ENCODE measurements at places on chromosomes 6 and 20.
A peak's percentile ranks its signal among the peaks of the same experiment; 100 is the strongest.

DNA sequence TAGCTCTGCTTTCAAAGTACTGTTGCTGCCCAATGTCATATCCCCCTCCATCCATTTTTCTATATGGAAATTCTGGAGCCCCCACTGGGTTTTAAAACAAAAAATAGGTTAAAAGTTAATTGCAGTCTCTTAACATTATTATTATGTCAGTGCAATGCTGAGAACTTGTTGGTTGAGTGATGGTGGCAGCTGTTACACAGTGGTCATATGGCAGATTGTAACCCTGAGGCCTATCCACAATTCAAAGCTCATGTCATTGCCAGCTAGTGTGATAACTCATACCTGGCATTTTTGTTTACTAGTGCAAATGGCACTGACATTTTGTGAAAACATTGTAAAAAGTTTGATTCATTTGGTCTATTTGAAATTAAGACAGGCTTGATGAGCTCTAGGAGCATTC lies 305.7 kb upstream of the FLRT3 start:
- no peak overlapping the region for H3K27ac ChIP-seq
- H3K36me3 ChIP-seq = no peaks in the 10 kb centered on the region
- no peaks in the 10 kb centered on the region for H3K4me1 ChIP-seq
- H3K27me3 ChIP-seq = no peaks in the 10 kb centered on the region
- no peak overlapping the region for H3K4me3 ChIP-seq

- peak overlapping the region; percentile 80 for H3K27ac ChIP-seq
- H3K36me3 ChIP-seq = no peaks in the 10 kb centered on the region
- no peaks in the 10 kb centered on the region for H3K27me3 ChIP-seq
- H3K4me1 ChIP-seq = peaks cover 73% of the 10 kb centered on the region
- no peak for DNase-seq
- peak overlapping the region; percentile 13 for H3K4me3 ChIP-seq
Measured at GRCh38 chr6:157760589-157761330, 62.3 kb upstream of the SNX9 start.

DNA sequence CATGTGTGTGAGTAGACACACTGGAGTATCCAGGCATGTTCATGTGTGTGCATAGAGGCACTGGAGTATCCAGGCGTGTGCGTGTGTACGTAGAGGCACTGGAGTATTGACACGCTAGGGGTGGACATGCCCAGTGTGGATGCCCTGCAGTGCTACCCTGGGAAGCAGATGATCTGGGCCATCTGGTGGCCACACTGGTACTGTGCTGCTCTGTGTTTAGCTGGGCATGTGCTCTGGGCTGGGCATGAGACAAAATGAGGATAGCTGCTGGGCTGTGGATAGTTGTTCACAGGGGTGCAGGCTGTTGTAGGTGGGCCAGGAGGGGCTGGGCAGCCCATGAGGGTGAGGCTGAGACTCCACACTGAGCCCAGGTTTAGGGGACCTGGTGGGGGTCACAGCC lies 24.0 kb upstream of the NPBWR2 start:
- no peak overlapping the region for H3K27ac ChIP-seq
- H3K27me3 ChIP-seq = no peaks in the 10 kb centered on the region
- H3K4me1 ChIP-seq = no peaks in the 10 kb centered on the region
- no peak for DNase-seq

DNA sequence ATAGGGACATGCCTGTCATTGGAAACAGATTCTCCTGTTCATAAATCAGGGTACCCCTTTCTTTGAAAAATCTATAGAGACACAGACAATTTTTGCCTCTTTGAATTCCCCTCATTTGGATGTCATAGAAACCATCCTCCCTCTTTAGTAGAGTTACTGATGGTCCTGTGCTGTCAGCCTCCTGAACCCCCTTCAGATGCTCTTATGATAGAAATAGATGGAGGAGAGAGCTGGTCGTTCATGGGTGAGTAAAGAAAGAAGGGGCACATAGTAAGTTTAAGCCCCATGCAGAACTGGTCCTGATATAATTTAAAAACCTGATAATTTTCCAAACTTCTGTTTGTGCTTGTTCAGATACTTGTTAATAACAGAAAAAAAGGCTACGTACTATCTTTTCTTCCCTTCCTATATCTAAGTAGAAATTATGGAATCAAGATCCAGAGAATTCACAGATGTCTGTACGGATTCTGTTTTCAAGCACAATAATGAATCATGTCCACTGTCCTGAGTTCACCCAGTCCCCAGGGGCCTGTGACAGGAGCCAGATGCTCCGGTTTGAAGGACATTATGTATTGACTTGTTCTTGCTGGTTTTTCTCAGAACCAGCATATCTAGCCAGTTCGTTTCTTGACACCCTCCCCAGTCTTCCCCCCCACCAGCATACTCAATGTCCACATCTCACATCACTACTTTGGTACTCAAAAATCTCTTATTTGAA lies 78.1 kb downstream of the NCOA7 start:
- no peaks in the 10 kb centered on the region for H3K4me1 ChIP-seq
- H3K27ac ChIP-seq = peak overlapping the region; percentile 9
- no peak overlapping the region for H3K4me3 ChIP-seq
- H3K27me3 ChIP-seq = no peaks in the 10 kb centered on the region
- H3K36me3 ChIP-seq = no peaks in the 10 kb centered on the region

DNA sequence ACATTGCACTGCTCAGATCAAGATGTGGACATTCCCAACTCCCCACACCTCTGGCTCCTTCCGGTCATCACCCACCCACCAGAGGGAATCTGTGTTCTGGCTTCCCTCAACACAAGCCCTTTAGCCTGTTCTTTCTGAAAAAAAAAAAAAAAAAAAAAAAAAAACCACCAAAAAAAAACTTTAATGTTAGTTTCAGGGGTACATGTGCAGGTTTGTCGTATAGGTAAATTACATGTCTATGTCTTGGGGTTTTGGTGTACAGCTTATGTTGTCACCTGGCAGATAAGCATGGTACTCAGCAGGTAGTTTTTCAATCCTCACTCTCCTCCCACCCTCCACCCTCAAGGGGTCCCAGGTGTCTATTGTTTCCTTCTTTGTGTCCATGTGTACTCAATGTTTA lies 135.8 kb upstream of the FOXA2 start:
- H3K36me3 ChIP-seq = no peaks in the 10 kb centered on the region
- H3K4me1 ChIP-seq = peaks cover 21% of the 10 kb centered on the region
- no peak overlapping the region for H3K4me3 ChIP-seq
- H3K27me3 ChIP-seq = no peaks in the 10 kb centered on the region

Data from thoracic aorta (tissue), 2 donors.